ENCODE measurements at places on chromosomes 12 and 14.

DNA sequence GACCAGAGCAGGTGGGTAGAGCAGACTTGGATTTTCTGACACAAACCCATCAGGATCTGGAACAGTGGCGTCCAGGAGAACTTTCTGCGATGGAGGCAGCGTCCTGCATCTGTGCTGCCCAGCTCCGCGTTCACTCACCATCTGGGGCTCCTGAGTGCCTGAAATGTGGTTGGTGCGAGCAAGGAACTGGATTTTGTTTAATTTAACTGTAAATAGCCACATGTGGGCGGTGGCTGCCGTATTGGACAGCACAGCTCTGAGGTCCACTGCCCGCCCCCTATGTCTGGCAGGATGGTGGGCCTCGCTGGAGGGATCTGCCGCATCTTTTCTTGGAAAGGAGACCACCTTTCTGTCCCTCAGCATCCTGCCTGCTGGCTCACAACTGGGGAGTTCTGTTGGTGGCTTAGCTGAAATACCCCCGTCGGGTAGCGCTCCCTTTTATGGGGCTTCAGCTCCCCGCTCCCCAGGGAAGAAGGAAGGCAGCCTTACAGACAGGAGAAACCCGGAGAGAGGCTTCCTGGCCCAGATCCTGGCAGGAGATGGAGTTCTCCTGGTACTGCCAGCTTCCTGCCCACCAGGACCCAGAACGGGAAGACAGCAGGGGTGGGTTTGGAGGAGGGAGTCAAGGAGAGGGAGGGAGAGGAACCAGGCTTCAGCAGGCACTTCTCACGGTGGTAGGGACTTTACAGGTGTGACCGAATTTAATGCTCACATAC lies 184.9 kb upstream of the PRMT8 start:
- H3K4me3 ChIP-seq = no peak overlapping the region
- no peaks in the 10 kb centered on the region for H3K4me1 ChIP-seq
- H3K27me3 ChIP-seq = no peaks in the 10 kb centered on the region
- H3K27ac ChIP-seq = no peak overlapping the region
- no peak for DNase-seq
- H3K36me3 ChIP-seq = no peaks in the 10 kb centered on the region

DNA sequence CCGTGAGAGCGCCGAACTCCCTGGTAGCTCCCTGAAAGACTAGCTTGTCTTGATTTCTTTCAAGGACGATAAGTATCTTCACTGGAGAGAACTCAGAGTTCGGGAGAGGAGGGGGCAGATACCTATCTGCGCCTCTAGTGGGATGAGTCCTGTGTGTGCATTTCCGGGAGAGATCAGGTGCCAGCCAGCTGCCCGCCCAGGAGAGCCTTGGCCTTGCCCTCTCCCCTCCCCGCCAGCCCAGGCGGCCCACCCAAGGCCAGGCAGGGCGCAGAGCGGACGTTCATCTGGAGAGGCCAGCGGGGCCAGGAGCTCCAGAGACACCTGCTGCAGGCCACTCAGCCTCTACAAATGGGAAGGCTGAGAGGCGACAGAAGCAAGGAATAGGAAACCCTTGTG lies 1.0 kb downstream of the CD9 start:
- peak; percentile 57 for DNase-seq
- peaks cover 10% of the 10 kb centered on the region for H3K27me3 ChIP-seq
- H3K36me3 ChIP-seq = peaks cover 3% of the 10 kb centered on the region
- H3K27ac ChIP-seq = no peak overlapping the region
- peaks cover 70% of the 10 kb centered on the region for H3K4me1 ChIP-seq
- peak overlapping the region; percentile 95 for H3K4me3 ChIP-seq

DNA sequence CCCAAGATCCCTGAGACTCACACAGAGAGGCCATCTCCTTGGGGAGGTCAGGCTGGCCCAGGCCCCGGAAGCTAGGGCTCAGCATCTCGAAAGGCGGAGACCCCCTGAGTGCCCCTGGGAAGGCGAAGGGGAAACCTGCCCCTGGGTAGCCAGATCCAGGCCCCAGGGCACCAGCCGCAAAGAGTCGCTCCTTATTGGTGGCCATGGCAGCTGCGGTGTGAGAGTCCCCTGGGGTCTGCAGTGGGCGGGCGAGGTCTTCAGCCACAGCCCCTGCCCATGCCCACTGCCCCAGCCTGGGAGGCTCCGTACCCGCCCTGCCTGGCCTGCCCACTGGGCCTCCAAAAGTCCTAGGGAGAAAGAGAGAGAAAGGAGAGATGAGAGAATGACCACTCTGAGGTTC lies 4.7 kb downstream of the RARG start:
- no peak overlapping the region for H3K27ac ChIP-seq
- no peak for DNase-seq
- H3K36me3 ChIP-seq = no peaks in the 10 kb centered on the region
- H3K4me1 ChIP-seq = peaks cover 64% of the 10 kb centered on the region

GRCh38 chr14:56952766-56953473 lies 142.6 kb upstream of the OTX2 start:
- H3K4me3 ChIP-seq = no peak overlapping the region
- H3K27me3 ChIP-seq = no peaks in the 10 kb centered on the region
- no peak overlapping the region for H3K27ac ChIP-seq

DNA sequence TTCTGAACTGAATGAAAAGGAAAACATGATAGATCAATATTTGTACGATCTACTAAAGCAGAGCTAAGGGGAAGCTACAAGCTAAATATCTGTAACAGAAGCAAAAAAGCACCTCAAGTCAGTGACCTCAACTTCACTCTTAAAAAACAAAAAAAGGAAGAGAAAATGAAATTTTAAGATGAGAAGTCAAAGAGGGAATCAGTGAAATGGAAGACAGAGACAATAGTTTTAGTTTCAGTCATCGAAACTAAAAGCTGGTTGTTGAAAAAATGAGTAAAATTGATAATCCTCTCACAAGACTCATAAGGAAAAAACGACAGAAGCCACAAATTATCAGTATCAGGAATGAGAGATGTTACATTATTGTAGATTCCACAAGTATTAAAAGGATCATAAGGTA lies 11.9 kb upstream of the SLC2A13 start:
- H3K27me3 ChIP-seq = no peaks in the 10 kb centered on the region
- DNase-seq = no peak
- H3K4me3 ChIP-seq = no peak overlapping the region
- no peaks in the 10 kb centered on the region for H3K4me1 ChIP-seq
- no peaks in the 10 kb centered on the region for H3K36me3 ChIP-seq
- no peak overlapping the region for H3K27ac ChIP-seq

DNA sequence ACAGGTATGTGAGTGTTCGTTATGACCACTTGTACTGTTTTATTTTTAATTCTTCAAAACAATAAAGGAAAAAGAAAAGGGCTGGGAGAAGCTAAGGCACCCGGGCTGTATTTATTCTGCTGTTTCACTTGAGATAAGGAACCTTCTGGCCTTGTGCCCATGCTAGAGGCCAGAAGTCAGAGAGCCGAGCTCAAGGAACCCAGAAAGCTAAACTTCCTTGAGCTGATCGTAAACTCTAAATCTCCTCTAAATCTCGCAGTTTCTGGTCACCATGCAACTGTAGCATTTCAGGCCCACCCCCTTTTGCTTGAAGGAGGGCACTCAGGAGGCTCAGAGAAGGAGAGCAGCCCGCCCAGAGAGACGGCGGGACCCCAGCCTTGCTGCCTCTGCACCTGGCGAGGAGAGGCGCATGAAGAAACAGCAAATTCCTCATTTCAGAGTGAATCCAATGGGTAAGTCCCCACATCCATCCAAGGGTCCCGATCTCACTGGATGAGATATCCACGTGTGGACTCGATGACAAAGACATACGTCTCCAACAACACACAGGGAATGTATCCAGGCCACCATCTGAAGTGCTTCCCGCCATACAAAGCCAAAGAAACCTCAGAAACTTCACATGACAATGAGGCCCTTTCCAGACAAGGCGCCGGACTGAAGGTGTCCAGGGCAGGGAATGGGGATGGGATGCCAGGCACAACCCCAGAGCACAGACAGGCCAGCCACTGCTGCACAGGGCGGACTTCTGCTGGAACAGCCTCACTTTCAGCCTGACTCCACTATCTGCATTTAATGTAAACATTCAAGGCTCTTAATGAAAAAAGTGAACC lies 14.6 kb downstream of the CCDC88C start:
- peak; percentile 30 for DNase-seq
- no peaks in the 10 kb centered on the region for H3K36me3 ChIP-seq
- H3K4me1 ChIP-seq = peaks cover 33% of the 10 kb centered on the region
- H3K4me3 ChIP-seq = no peak overlapping the region

DNA sequence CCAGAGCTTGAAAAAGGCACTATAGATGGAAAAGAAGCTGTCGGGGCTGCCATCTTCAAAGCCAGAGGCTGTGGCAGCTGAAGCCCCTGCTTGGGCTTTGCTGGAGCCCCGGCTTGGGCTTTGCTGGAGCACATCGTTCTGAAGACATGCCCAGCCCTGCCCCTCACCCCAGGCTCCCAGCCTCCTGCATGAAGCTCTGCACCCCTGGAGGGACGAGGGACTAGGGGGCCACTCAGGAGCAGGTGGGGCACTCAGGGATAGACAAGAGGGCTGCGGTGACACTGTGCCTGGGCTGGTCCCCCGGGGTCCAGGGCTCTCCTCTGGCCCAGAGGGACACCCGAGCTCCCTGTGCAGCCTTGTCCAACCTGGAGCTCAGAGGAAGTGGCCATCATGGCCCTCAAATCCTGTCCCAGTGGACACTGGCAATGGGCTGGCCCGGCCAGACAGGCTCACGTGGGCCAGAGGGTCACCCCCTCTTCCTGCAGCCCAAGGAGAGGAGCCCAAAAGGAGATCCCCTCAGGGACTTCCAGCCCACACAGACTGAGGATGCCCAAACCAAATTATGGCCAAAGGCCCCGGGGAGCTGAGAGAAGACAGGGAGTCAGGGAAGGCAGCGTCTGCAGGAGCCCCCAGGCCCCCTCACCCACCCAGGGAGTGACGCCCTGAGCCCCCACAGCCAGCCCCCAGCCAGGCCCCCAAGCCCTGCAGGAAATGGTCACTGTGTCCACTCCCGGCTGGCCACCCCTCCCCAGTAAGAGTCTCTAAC lies 23.1 kb upstream of the C14orf180 start:
- no peak for DNase-seq
- no peak overlapping the region for H3K4me3 ChIP-seq
- H3K27me3 ChIP-seq = no peaks in the 10 kb centered on the region
- no peaks in the 10 kb centered on the region for H3K4me1 ChIP-seq
- H3K36me3 ChIP-seq = no peaks in the 10 kb centered on the region

DNA sequence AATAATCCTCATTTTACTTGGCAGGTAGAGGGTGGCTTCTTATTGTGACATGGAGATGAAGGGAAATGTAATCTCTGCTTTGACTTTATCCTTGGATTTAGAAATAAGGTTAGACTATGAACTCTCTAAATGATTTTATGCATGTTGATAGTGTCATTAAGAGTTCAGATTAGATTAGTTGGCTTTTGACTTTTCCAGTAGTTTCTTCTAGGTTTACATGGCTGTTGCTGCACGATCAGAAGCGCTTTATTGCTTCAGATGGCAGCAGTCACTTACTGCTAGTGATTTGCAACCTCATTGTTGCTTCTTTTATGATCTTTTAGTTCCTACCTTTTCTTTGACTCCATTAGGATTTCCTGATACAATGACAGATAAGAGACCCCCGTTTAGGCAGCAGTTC lies 32.3 kb downstream of the SLC15A5 start:
- H3K36me3 ChIP-seq = no peaks in the 10 kb centered on the region
- no peak for DNase-seq
- no peaks in the 10 kb centered on the region for H3K27me3 ChIP-seq
- no peak overlapping the region for H3K27ac ChIP-seq
- no peak overlapping the region for H3K4me3 ChIP-seq

- no peaks in the 10 kb centered on the region for H3K36me3 ChIP-seq
- no peak overlapping the region for H3K27ac ChIP-seq
- H3K27me3 ChIP-seq = no peaks in the 10 kb centered on the region
Observed at GRCh38 chr12:129152351-129153104, 299.2 kb downstream of the GLT1D1 start.

DNA sequence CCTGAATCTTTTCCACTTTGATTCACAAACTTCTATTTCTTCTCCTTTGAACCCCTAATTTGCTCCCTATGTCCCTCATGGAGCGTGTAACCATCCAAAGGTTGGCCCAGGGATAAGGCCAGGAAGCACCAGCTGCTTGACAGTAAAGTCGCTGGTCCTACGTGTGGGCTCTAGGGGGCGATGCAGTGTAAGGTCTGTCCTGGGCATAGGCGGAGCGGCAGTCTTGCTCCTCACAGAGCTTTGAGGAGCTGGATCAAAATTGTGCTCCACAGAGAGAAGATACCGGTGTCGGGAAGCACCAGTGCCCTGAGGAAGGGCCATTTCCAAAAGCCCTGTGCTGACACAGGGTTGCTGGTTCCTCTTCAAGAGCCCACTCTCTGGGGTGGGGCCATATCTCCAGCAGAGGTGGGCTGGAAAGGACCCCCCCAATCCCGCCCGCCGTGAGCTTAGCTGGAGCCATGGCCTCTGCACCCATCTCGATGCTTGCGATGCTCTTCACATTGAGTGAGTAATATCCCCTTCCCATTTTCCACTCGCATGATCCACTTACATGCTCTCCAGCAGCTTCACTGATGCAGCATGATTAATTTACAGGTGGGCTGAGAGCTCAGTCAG lies 49.9 kb upstream of the OR4E1 start:
- no peaks in the 10 kb centered on the region for H3K4me1 ChIP-seq
- no peak overlapping the region for H3K27ac ChIP-seq
- H3K4me3 ChIP-seq = no peak overlapping the region
- peak; percentile 96 for DNase-seq
- no peaks in the 10 kb centered on the region for H3K27me3 ChIP-seq

- no peaks in the 10 kb centered on the region for H3K27me3 ChIP-seq
- H3K4me1 ChIP-seq = no peaks in the 10 kb centered on the region
- H3K4me3 ChIP-seq = no peak overlapping the region
- H3K27ac ChIP-seq = no peak overlapping the region
- DNase-seq = no peak
Observed at GRCh38 chr12:128564956-128565355, 258.8 kb downstream of the SLC15A4 start.

GRCh38 chr12:116771651-116772050 lies 33.5 kb downstream of the RNFT2 start:
- no peaks in the 10 kb centered on the region for H3K36me3 ChIP-seq
- H3K27me3 ChIP-seq = no peaks in the 10 kb centered on the region
- H3K4me3 ChIP-seq = no peak overlapping the region

DNA sequence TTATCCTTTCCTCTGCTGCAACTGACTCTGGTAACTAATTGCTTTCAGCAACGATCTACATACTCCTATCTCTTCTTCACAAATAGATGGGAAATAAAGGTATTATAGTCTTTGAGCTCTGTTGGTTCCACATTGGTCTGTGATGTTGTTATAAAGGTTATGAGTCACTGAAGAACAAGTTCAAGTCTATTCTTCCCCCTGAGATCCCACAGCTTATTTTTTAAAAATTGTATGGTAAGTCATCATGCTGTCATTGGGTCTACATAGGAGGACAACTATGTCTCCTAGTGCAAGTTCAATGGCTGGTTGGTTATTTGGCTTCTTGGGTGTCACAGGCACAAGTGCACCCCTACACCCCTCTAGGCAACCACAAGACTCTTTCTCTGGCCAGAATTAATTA lies 49.6 kb upstream of the PTCSC3 start:
- peaks cover 9% of the 10 kb centered on the region for H3K4me1 ChIP-seq
- no peak overlapping the region for H3K27ac ChIP-seq
- no peaks in the 10 kb centered on the region for H3K27me3 ChIP-seq
- DNase-seq = no peak
- no peaks in the 10 kb centered on the region for H3K36me3 ChIP-seq
- no peak overlapping the region for H3K4me3 ChIP-seq

- no peaks in the 10 kb centered on the region for H3K36me3 ChIP-seq
- H3K4me3 ChIP-seq = no peak overlapping the region
- no peak overlapping the region for H3K27ac ChIP-seq
- DNase-seq = no peak
Observed at GRCh38 chr12:62967701-62968100, 32.8 kb upstream of the PPM1H start.

- no peak overlapping the region for H3K27ac ChIP-seq
- H3K36me3 ChIP-seq = no peaks in the 10 kb centered on the region
Observed at GRCh38 chr12:3753544-3754284, 805 bp upstream of the CRACR2A start.

- no peaks in the 10 kb centered on the region for H3K4me1 ChIP-seq
- H3K27me3 ChIP-seq = no peaks in the 10 kb centered on the region
- DNase-seq = no peak
- H3K4me3 ChIP-seq = no peak overlapping the region
Observed at GRCh38 chr12:2649201-2650030, 145.4 kb upstream of the FKBP4 start.
